Stimulated activated CD4-positive, alpha-beta T cell treated with anti-CD3 and anti-CD28 coated beads, TNF-alpha, amount 100 ng/mL, for 4 hours (primary cell): ENCODE measurements at places on chromosomes 4 and X.

GRCh38 chrX:70481471-70482270 lies 37.0 kb downstream of the DLG3 start:
- DNase-seq: no peak

DNA sequence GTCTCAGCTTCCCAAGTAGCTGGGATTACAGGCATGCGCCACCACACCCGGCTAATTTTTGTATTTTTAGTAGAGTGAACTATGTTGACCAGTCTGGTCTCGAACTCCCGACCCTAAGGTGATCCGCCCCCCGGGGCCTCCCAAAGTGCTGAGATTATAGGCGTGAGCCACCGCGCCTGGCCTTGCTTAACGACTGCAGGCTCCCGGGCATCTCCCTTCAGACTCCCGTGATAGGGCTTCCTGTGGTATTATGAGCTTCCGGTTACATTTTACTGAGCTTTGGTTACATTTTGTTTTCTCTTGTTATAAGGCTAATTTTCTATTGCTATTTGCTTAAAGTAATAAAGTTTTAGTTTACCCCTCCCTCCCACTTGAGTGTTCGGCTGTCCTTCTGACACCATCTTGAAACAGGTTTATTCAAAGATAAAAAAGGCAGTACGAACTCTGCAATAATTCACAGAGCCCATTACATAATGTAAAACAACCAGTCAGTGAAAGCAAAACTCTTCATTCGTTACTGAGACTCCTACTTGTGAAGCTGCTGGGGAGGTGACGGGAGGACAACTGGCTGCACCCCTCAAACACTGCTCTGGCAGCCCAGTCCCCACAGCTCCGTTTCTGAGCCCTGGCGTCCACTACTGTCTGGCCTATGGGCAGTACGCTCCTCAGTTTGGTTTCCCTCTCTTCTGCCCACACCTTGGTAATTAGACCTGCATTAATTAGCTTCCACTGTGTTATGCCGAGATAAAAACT lies 795.7 kb upstream of the SLIT2 start:
- no peak for DNase-seq

- DNase-seq: no peak
Measured at GRCh38 chr4:110414561-110414920, 61.4 kb upstream of the ENPEP start.

GRCh38 chrX:19865567-19866363 lies 21.6 kb downstream of the SH3KBP1 start:
- DNase-seq: no peak

- DNase-seq: no peak
Measured at GRCh38 chr4:52711272-52711671, 40.0 kb downstream of the ERVMER34-1 start.

GRCh38 chr4:180925805-180926204 lies 1317.4 kb upstream of the TENM3 start:
- DNase-seq: no peak

GRCh38 chr4:158818560-158819140 lies 49.8 kb downstream of the FNIP2 start:
- no peak for DNase-seq

DNA sequence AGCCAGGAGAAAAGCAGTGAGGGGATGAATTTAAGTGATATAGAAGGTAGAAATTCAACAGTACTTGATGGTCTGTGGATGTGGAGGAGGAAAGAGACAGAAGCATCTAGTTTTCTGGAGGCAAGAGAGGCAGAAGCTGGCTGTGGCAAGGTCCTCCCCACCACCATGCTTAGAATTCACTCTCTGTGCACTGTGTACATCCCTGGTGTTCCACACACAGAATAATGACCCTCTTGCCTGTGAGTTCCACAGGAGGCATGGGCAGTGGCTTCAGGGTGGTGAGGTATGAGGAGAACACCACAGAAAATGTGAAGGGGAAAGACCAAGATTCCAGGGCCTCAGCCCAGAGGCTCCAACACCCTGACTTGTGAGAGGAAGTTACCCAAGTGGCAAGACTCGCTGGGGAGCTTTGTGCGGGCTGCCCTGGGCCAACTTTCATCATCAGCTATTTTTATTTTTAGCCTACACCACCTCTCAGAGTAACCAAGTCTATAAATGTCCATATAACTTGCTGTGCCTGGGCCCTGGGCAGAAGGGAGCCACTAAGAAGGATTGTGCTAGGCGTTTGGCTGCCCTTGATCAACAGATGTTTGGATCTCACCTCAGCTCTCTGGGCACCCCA lies 7.8 kb upstream of the INTS6L start:
- DNase-seq: no peak
